ENCODE measurements at places on chromosomes 7 and 10.

- DNase-seq, result peak; percentile 52
Measured at GRCh38 chr7:2003451-2003930, 229.3 kb downstream of the MAD1L1 start.

GRCh38 chr7:133520248-133520647, 267.4 kb downstream of the EXOC4 start:
- DNase-seq, result no peak

DNA sequence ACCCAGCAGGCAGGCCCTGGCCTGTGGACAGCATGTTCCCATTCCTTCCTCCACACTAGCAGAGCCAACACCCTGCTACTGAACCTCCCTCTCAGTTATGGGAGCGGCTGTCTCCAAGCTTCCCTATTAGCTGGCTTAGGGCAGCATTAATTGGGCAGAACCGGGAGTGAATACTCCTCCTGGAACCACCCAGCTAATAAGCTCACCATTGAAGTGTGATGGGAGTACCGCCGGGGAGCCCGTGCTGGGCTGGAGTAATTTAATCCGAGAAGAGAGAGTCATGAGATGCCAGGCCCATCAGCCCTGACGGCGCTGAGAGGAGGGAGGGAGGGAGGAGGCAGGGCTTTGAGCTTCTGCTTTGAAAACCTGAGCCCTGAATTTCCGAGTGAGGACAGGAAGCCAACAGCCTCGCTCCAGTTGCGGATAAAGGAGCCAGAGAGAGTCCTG, 31.8 kb upstream of the ELFN1 start:
- DNase-seq, result peak; percentile 71

DNA sequence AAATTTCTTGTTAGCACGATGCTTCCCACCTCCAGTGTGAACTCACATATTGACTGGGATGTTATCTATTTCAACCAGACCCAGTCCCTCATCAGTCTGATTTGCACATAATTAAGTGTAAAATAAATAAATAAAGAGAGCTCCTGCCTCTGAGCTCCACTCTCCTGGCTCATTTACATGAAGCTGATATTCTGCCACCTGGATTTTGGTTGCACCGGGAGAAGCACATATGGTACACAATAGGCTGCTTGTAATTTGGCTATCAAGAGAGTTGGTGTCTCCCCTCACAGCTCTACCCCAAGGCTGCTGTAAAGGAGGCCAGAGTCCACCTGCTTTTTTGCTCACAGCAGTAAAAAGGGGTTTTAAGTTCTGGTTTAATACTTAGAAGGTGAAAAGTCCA, 610.5 kb downstream of the KCNMA1 start:
- DNase-seq, result no peak

DNA sequence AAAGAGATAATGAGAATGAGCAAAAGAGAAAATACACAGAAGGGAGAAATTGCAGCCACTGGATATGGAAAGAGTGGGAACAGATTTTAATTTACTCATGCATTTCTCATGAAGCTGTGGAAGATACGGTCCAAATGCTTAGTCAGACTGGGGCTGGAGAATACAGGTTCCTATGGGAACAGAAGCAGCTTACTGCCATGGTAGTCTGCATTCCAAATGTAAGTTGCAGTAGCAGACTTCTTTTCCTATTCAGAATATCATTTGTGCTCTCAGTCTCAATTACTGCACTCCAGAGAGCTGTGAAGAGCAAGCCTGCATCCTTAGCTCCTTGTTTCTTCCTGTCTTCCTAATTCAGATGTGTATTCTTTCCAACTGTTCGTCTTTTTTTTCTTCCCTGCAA, 190.8 kb upstream of the TMEM196 start:
- no peak for DNase-seq

DNA sequence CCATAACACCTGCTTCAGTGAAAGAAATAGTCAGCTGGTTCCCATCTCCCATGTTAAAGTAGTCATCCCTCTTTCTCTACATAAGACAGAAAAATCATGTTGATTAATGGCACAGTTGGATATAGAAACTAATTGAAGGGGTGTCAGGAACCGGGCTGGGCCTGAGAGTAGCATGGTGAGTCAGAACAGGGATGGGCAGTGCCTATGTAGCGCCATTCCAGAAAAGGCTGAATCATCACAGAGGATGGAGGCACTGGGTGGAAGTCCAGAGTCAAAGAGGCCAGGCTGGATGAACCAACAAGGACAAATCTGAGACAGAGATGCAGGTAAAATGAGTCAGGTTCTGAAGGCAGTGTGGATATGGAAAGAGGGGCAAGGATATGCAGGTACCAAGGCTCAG, 201.2 kb downstream of the LHFPL3 start:
- no peak for DNase-seq

GRCh38 chr10:117277675-117278074, 36.8 kb downstream of the SLC18A2 start:
- no peak for DNase-seq

DNA sequence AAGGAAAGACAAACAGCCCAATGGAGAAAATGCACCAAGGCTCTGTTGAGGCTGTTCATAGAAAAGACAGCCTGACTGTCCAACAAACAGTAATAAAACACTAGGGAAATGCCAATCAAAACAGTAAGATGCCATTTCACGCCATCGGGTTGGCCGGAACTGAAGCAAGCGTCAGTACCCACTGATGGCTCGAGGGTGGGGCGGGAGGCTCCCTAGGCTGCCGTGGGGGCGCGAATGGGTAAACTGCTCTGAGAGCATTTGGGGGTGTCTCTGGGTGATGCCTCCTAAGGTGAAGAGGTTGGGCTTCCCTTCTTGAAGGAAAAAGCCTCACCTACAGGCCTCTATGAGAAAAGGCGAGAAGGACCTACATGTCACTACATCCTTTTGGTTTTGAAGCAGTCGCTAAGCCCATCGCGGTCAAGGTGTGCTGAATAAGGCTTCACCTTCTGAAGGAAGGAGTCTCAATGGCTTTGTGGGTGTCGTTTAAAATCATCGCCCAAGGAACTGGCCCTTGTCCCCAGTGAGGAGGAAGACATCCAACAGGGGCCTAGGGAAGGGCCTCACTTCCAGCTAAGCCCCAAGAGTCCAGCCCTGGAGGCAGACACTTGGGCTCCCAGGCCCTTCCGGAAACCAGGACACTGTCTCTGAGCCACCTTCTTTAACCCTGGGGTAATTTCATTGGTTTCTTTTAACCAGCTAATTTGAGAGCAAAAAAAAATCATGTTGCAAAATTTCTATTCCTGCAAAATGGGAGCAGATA, 98.5 kb upstream of the PPP2R2D start:
- peak; percentile 26 for DNase-seq

DNA sequence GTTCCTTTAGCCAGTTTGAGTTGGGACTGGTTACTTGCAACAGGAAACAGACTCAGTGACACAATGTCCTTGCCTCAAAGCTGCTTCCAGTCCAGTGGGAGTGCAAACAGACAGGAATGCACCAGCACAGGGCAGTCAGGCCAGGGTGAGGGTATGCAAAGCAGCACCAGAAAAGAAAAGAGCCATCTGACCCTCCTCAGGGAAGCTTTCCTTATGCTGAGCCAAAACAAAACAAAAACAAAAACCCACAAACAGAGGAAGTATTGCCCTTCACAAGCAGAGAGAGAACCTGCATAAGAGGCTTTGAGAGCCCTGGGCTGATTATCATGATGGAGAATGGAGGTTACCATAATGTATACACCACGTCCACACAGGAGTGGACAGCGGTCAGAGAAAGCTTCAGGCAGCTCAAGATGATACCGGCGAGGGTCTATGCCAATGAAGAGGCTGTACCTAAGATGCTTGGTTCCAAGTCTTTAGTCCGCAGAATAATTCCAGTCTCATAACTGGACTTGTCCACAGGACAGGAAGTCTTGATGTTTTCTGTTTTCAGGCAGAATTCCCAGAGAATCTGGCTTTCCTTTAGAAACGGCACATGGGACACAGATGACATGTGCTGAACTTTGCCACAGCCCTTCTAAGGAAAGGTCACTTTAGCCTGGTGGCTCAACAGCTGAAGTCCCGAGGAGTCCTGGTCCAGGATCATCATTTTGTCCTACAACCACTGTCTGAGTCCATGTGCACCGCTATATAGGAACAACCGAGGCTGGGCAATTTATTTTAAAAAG, 263.3 kb downstream of the TNS3 start:
- no peak for DNase-seq

DNA sequence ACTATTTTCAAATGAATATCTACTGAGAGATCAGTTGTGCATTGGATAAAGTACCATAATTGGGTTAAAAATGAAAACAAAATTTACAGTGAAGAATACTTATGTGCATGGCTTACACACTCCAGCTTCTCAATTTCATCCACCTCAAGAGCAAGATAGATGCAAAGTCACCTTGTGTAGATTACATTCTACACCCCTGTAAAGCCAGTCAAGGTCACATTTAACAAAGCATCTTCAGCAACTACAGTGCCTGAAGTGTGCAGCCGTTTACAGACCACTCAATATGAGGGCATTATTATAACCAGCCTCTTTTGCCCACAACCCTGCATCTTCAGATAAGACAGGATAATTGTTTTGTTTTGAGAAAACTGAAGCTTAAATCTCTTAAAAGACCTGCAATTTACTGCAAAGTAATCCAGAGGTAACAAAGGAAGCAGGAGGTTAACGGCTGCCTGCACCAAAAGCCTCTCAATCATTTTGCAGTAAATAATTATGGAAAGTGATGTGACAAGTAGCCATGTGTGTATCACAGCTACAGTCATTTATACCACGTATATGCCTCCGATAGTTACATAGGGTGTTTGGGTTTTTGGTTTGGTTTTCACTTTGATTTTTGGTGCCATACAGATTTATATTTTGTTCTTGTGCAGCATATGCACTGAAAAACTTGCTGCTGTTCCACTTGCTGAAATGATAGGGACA, 4.9 kb downstream of the PURB start:
- DNase-seq, result no peak

All from islet precursor cell (in vitro differentiated cells).